ENCODE measurements at places on chromosomes 7 and 10. TPM values are rescaled to one million over a fixed set of nuclear protein-coding genes. Genes with fewer than 3 reads are reported as not detected.

DNA sequence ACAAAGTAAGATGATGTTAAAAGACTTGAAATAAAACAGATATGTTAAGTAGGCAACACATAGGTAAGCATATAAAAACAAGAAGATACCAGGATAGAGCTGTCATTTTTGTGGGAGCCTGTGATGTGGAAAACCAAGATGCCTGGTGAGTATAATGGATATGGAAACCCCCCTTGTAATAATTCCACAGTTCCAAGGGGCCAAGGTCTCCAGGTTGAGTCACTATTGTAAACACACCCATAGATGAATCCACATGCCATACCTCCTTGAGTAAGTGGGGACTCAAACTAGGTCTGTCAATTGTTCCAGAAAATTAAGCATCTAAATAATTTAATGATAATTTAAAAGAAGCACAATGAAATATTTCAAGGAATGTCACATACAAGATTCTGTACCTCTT lies 15.9 kb downstream of the CAV1 start:
- no peak for DNase-seq

DNA sequence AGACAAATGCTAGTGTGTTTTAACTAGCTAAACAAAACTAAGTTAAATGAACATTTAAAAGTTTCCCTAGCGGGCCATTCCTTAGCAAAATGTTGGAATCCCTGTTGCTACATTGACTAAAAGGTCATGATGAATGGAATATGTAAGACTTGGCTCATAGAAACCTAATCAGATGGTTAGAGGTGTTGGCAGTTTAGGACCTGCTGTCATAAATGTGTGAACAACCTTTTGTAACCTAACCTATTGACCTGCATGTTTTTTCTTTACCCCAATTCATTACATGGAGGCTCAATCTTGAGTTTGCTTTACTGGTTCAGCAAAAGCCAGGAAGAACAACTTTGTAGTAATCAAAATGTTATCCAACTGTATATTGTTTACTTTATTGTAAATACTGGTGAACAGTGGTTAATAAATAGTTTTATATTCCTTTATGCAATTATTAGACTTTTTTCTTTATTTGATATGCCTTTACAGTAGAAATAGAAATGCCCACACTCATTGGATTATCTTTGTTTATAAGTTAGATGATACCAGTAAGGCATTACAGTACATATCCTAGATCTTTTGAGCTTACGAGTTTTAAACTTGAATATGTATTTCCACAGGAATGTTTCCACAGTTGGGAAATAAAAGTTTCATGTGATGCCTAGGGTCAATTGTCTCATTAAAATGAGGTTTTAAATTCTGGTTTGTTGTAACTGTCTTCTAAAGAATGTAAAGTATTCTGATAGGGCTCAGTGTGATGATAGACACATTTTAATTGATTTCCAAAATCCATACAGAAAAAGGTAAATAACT lies 11.6 kb downstream of the CBX3 start:
- DNase-seq: peak; percentile 39

- DNase-seq: no peak
These were observed 78.6 kb downstream of the TRRAP start for GRCh38 chr7:98956937-98957336.

DNA sequence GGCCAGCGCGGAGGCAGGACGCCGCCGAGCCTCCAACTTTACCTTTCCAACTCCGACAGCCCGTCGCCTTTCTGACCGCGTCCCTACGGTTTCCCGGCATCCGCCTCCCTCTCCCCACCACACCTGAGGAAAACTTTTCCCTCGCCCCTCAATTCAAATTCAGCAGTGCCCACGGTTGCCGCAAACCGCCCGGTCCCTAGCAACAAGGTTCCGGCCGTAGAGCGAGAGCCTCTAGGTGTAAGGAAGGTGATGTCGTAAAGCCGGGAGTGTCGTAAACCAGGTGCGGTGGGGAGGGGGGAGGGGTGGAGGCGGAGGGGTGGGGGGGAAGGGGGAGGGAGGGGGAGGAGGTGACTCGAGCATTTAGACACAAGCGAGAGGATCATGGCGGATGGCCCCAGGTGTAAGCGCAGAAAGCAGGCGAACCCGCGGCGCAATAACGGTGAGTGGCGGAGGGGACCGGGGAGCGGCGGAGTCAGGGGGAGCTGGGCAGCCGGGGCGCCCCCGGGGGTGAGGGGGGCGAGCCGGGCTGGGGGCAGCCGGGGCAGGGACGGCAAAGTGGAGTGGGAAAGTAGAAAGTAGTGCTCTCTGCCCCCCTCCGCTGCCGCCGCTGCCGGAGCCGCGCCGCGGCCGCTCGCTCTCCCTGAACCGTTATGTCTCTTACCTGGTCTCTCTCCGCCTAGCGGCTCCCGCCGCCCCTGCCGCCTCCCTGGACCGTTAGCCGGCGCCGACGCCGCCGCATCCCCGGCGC lies at the start of gene ZEB1:
TSS of gene ZEB1 (plus strand) at position 363 of the 748 bp plus-strand sequence. CDS start at position 382, 19 bp downstream.
- peak; percentile 89 for DNase-seq

- no peak for DNase-seq
These were observed 39.8 kb downstream of the PSMC2 start for GRCh38 chr7:103387242-103387641.

Gene CYP2E1
- total RNA-seq: 1.3 TPM

- DNase-seq: peak; percentile 61
These were observed at the start of gene ADAM12 for GRCh38 chr10:126387931-126388911. Gene ADAM12 (minus strand): TSS chr10:126388477. CDS start chr10:126388145, 332 bp downstream.

Gene GNAT3
- not detected for total RNA-seq

GRCh38 chr7:158001621-158002320 lies 585.9 kb downstream of the PTPRN2 start:
- DNase-seq: no peak

DNA sequence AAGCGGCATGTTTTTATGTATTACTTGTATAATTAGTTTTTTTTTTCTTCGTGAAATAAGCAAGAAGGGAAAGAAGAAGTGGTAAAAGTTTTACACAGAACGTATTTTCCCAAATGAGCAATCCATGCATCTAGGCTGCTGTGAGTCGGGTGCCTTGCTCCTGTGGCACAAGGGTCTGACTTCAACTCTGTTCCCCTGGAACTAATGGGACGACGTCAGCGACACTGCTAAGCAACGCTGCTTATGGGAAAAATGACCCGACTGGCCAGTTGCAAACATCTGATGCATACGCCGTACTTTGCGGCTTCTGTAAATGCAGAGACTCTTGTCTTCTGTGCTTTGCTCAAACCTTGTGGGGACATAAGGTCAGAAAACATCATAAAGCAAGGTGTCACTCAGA lies 66.3 kb downstream of the MPP7 start:
- DNase-seq: no peak

GRCh38 chr7:66055321-66055956 lies 20.2 kb upstream of the ASL start:
- peak; percentile 45 for DNase-seq

Gene PAPOLB
- total RNA-seq: not detected

DNA sequence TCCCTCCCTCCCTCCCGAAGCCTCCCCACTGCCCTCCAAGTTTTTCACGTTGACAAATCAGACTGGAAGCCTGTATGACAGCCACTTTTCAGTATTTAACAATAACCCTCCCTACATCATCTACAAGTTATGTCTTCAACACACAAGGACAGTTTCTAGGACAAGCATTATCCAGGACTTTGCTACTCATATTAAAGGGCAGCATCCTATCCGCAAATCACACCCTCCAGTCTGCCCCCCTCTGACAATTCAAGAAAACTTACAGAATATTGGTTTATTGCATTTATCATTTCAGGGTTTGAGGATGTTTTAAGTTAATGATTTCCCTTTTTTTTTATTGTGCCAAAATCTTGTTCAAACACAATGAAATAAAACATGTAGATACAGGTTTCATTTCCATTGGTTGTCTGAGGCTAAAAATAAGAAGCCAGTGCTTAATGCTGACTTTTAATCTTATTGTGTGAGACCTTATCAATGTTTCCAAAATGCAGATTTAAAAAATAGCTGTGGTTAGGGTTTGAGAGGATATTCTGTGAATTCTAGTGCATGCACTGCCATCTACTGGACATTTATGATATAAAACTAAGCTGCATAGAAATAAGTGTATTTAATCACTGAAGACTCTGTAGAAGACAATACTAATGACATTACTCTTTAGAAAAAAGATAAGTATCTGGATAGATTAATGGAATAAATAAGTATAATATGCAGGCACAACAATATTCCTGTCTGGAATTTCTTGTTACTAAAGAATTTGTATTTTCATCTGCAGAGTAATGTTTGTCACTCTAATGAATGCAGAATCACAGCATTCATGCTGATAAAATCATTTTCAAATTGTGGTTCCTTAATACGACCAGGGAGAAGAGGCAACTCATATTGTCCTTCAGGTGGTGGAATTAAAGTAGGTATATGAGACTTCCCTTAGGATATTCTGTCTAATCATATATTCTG lies 64.1 kb downstream of the CAV1 start:
- DNase-seq: peak; percentile 79

Gene MYO1G
- total RNA-seq: under 0.01 TPM

DNA sequence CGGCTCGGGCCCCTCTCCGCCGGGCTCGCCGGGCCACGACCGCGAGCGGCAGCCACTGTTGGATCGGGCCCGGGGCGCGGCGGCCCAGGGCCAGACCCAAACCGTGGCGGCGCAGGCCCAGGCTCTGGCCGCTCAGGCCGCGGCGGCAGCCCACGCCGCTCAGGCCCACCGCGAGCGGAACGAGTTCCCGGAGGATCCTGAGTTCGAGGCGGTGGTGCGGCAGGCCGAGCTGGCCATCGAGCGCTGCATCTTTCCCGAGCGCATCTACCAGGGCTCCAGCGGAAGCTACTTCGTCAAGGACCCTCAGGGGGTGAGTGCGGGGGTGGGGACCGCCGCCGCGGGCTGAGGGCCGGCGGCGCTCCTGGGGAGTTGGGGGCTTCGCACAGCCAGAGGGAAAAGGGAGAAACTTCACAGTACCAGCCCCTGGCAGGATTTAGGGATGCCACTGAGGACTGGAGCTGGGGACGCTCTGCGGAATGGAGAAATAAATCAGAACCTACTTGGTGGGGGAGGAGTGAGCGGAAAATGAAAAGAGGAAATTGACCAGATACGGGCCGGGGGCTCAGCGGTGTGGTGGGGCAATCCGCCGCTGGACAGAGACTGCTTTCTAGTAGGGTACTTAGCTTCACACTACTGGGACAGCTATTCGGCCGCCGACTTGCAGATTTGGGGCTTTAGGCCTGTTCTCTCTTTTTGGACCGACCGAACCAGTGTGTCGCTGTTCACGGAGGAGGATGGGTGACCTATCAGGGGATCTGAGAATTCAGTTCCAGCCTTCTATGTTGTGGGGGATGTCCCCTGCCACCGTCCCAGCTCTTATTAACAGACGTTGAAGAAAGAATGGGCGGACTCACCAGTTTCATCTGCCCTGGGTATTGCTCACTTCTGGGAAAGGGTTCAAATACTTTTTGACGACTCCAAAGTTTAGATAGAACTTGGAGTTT lies 669 bp downstream of the PI4K2A start:
- DNase-seq: peak; percentile 48

Gene AHR
- 35.4 TPM for total RNA-seq

DNA sequence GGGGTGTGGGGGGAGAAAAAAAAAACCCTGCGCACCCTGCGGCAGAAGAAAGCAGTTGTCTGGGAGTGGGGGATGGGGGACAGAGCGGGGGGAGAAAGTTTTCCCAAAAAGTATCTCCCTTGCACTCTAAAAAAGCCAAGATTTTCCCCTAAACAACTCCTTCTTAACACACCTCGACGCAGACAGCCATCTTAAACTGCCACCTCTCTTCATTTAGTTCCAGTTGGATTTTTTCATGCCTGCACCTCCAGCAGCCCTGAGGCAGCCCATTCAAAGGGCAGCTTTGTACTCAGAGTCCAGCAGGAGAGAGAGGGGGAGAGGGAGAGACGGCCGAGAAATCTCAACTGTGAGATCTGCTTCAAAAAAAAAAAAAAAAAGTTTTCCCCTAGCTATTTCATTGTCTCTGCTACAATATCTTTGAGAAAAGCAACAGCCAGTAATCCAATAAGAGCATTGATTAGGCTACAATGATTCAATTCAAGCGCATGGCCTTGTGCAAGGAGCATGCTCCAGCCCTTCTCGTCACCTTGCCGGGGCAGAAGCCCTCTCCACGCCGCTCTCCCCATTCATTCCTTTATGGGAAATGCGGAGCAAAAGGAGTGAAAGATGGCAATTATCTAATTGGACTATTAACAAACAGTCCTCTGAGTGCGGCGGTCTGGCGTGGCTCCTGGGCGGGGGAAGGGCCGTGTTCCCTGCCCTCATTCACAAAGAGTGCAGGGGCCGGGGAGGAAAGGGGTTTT lies 939 bp upstream of the VAX1 start:
- no peak for DNase-seq

GRCh38 chr7:158295966-158296797 lies 291.4 kb downstream of the PTPRN2 start:
- no peak for DNase-seq

GRCh38 chr10:120103738-120104560 lies 211.4 kb downstream of the SEC23IP start:
- no peak for DNase-seq

DNA sequence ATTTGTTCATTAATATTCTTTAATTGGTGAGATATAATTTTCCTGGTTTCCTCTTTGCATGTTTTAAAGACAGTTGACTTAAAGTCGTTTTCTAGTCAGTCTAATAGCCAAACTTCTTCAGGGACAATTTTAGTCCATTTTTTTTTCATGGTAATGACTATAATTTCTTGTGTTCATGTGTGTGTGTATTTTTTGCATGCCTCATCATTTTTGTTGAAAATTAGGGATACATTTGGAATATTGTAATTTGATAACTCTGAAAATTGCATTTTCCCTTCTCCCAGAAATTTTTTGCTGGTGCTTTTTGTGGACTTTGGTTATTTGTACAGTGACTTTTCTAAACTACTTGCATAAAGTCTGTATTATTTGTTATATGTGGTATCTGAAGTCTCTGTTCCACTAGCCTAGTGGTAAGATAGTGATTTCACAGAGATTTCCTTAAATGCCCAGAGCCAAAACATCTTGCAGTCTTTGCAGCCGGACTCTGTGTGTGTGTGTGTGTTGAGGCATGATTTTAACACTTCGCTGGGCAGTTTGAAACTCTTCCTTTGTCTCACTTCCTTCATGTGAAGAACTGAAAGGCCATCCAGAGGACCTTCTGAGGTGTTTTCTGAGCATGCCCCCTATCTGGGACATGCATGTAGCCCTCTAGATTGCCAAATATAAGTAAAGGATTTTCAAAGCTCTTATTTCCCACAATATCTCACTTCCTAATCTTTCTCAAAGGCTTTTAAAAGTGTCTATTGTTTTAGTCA lies 40.9 kb upstream of the ZNF365 start:
- DNase-seq: no peak

Gene PLCE1
- total RNA-seq: 0.32 TPM

Gene FERD3L
- not detected for total RNA-seq

DNA sequence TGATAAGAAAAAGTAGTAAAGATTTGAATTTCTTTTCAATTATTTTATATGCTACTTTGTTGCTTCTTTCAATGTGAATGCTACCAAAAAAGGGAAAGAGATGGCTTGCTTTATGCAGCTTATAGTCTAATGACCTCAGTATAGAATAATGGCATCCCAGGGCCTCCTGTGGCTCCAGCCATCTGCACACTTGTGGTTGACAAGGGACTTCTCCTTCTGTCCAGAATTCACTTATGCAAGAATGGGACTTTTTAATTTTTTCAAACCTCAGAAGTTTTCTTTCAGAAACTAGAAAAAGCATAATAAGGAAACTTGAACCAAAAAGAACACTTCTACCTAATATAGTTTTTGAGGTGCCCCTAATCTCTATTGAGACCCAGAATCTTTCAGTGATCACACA lies 310.9 kb downstream of the CTNNA3 start:
- DNase-seq: no peak
